ENCODE measurements at places on chromosomes 13 and 19. TPM values are rescaled to one million over a fixed set of nuclear protein-coding genes. Genes with fewer than 3 reads are reported as not detected.

The ZNF136 gene
- 2.9 TPM for polyA plus RNA-seq

The SPACA4 gene
- polyA plus RNA-seq: 0.08 TPM

The IFNL1 gene
- not detected for polyA plus RNA-seq

The VAV1 gene
- 0.42 TPM for polyA plus RNA-seq

The SGCG gene
- not detected for polyA plus RNA-seq

The ERICH4 gene
- polyA plus RNA-seq: not detected

The KCNC3 gene
- 0.08 TPM for polyA plus RNA-seq

The ZNF132 gene
- 2.1 TPM for polyA plus RNA-seq

The CATSPERD gene
- polyA plus RNA-seq: not detected

The ZNF235 gene
- 6.1 TPM for polyA plus RNA-seq

The DLL3 gene
- polyA plus RNA-seq: 0.80 TPM

The SPIB gene
- polyA plus RNA-seq: not detected

The SBNO2 gene
- 13.1 TPM for polyA plus RNA-seq

The ADGRE2 gene
- 4.1 TPM for polyA plus RNA-seq

The CRB3 gene
- polyA plus RNA-seq: 6.1 TPM

DNA sequence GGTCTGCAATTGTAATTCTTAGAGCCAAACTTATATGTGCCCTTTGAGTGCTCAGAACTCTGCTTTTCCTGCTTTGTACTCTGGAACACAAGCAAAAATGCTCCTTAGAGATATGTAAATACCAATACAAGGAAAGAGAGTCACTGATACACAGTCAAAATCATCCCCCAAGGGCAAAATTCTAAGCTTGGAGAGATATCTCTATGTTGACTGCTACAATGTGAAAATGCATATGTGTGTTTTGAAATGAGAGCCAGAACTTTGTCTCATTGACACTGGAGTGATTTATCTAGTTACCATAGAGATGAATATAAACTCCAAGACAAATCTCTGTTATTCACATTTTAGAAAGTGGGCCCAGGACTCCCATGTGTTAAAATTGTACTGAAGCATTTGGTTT is 494.8 kb upstream of the SLITRK1 start:
- H3K4me3 ChIP-seq: no peak overlapping the region
- no peaks in the 10 kb centered on the region for H3K27me3 ChIP-seq
- H3K36me3 ChIP-seq: no peaks in the 10 kb centered on the region
- no peak overlapping the region for H3K27ac ChIP-seq
- no peak for DNase-seq

DNA sequence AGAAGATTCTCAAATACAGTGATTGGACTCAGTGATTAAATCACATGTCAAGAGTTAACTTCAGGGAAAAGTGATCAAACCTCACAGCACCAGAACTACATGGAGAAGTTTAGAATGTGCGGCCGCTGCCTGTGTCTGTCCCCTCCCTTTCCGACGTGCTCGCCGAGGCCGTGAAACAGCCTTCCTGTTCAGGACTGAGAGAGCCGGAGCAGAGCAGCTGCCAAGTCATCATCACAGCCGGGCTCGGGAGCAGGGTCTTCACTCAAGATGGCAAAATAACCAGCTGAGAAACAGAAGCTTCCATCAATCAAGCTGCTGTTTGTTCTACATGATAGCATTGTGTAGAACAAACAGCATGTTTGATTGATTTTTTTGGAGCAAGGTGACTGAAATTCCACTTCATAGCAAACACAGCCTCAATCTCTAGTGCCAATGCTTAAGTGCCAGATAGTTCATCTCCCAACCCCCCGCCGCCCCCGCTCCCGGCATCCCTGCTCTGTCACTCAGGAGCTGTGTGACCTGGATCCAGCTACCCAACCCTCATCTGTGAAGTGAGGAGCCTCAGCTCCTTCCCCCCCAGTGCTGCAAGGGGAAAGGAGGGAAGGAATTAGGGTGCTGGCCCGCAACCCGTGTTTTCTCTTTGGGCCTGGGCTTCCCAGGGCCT is 70.6 kb downstream of the HSPH1 start:
- no peak overlapping the region for H3K4me3 ChIP-seq
- no peak for DNase-seq
- no peaks in the 10 kb centered on the region for H3K36me3 ChIP-seq
- H3K27ac ChIP-seq: no peak overlapping the region
- peaks cover 39% of the 10 kb centered on the region for H3K4me1 ChIP-seq

- DNase-seq: no peak
- H3K36me3 ChIP-seq: peaks cover 24% of the 10 kb centered on the region
- no peak overlapping the region for H3K4me3 ChIP-seq
- H3K27me3 ChIP-seq: no peaks in the 10 kb centered on the region
Measured at GRCh38 chr19:14511229-14511593, 7.0 kb downstream of the DNAJB1 start.

DNA sequence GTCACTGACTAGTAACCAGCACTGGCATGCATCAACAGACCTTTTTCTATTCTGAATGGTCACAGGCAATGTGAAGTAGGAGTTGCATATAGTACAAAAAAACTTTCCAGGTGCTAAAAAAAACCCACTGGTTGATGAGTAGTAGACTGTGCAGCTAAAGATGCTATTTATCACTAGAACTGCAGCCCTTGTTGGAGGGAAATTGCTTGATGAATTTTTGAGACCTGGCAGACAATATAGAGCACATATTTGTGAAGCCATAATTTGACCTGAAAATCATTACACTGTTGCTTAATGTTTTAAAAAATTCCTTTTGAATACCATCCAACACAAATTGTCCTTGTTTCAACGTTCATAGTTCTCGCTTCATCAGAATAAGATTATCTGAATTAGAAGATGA is 441.0 kb downstream of the KLF12 start:
- no peaks in the 10 kb centered on the region for H3K27me3 ChIP-seq
- DNase-seq: no peak
- no peaks in the 10 kb centered on the region for H3K36me3 ChIP-seq

GRCh38 chr13:52599848-52600603 is 42.2 kb upstream of the HNRNPA1L2 start:
- no peaks in the 10 kb centered on the region for H3K36me3 ChIP-seq
- H3K27me3 ChIP-seq: no peaks in the 10 kb centered on the region
- peaks cover 13% of the 10 kb centered on the region for H3K4me1 ChIP-seq
- peak overlapping the region; percentile 49 for H3K4me3 ChIP-seq
- no peak for DNase-seq
- H3K27ac ChIP-seq: peak overlapping the region; percentile 75

- DNase-seq: no peak
- H3K27ac ChIP-seq: no peak overlapping the region
- H3K4me3 ChIP-seq: no peak overlapping the region
- H3K27me3 ChIP-seq: no peaks in the 10 kb centered on the region
- H3K4me1 ChIP-seq: peaks cover 10% of the 10 kb centered on the region
Measured at GRCh38 chr13:99327761-99328160, 20.6 kb upstream of the GPR183 start.

- H3K4me3 ChIP-seq: no peak overlapping the region
- no peak overlapping the region for H3K27ac ChIP-seq
- no peaks in the 10 kb centered on the region for H3K4me1 ChIP-seq
- no peaks in the 10 kb centered on the region for H3K27me3 ChIP-seq
- H3K36me3 ChIP-seq: no peaks in the 10 kb centered on the region
- DNase-seq: no peak
Measured at GRCh38 chr13:107568181-107568580, 647.2 kb downstream of the LIG4 start.

DNA sequence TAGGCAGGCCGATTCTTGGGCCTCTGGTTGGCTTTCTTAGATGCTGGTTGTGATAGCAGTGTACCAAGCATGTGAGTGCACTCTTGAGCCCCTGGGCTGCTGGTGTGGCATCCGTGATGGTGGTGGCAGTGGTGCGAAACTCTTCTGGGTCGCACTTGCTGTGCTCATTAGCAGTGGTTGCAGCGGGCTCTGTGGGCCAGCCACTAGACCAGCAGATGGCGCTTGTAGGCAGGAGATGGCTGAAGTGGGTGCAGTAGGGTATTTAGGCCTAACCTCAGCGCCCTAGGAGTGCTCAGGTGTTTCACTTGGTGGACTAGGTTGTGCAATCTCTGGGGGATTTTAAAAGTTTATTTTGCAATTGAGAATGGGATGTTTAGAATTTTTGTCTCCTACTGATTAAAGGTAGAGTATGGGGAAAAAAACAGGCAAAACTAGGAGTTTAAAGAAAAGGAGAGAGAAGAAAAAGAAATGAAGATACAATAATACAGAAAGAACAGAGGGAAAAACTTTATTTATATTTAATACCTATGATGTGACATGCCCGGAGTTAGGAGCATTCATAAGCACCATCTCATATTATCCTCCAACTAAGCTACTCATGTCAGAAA is 4.3 kb upstream of the ZNF17 start:
- peak; percentile 26 for DNase-seq
- no peaks in the 10 kb centered on the region for H3K36me3 ChIP-seq
- H3K4me1 ChIP-seq: peaks cover 4% of the 10 kb centered on the region

DNA sequence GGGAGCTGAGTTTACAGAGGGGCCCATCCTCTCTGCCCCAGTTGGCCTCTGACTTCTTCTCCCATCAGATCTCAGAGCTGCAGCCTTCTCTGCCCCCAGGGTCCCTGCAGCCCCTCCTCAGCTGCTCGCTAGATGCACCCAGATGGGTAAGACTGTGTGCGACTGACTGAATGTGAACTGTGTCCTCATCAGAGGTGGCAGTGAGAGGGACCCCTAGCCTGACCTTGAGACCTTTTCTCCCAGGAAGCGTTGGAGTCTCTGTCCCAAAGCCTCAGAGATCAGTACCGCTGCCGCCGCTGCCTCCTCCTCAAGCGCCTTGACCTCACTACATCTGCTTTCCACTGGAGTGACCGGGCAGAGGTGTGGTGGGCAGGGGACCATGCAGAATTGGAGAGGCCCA is 2.4 kb downstream of the FAM98C start:
- peaks cover 4% of the 10 kb centered on the region for H3K4me1 ChIP-seq
- H3K36me3 ChIP-seq: no peaks in the 10 kb centered on the region
- H3K27me3 ChIP-seq: no peaks in the 10 kb centered on the region
- no peak overlapping the region for H3K27ac ChIP-seq

DNA sequence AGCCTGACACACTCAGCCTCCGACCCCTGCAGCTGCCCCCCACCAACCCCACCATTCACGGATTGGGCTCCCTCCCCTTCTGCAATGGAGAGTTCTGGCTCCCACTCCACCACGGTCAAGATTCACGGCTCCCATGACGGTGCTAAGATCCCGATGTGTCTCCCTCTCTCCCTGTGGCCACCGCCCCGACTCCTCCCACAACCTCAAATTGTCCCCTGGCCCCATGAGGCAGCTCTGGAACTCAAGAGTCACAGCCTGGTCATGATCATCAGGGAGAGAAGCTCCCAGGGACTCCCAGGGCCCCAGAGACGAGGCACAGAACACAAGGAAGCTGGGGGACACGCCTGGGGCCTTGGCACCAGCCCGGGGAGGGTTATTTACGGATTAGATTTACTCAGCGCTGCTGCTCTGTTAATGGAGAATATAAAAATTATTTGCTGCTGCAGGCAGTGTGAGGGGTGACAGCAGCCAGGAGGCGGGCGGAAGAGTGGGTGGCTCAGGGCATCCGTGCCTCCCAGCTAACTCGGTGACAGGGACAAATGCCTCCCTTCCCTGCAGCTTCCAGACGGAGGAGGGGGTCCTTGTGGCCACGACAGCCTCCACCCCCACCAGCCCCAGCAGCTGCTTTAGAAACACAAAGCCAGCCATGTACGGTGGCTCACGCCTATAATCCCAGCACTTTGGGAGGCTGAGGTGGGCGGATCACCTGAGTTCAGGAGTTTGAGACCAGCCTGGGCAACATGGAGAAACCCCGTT is 184.2 kb downstream of the PTPRS start:
- peaks cover 2% of the 10 kb centered on the region for H3K36me3 ChIP-seq
- no peak for DNase-seq
- H3K4me3 ChIP-seq: no peak overlapping the region
- peaks cover 2% of the 10 kb centered on the region for H3K27me3 ChIP-seq
- no peaks in the 10 kb centered on the region for H3K4me1 ChIP-seq
- no peak overlapping the region for H3K27ac ChIP-seq

DNA sequence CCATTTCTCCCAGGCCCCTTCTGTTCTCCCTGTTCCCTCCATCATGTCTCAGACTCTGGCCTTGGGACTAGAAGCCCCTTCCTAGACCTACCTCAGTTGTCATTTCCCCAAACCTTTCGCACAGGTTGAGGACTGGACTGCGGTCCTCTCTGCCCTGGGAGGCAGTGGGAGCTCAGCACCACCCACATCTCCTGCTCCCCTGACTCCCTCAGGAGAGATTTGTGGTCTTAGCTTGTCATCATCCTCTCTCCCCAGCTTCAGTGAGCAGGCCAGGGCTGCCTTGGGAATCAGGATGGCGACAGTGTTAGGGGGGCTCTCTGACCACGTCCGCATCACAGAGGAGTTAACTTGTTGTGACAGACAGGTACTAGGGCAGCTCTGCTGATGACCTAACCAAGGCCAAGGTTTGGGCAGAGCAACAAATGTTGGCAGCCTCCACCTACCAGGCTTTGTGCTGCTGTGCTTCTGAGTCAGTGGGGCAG is 25.6 kb upstream of the RNF17 start:
- DNase-seq: no peak
- H3K4me3 ChIP-seq: no peak overlapping the region
- no peaks in the 10 kb centered on the region for H3K4me1 ChIP-seq
- H3K36me3 ChIP-seq: no peaks in the 10 kb centered on the region

DNA sequence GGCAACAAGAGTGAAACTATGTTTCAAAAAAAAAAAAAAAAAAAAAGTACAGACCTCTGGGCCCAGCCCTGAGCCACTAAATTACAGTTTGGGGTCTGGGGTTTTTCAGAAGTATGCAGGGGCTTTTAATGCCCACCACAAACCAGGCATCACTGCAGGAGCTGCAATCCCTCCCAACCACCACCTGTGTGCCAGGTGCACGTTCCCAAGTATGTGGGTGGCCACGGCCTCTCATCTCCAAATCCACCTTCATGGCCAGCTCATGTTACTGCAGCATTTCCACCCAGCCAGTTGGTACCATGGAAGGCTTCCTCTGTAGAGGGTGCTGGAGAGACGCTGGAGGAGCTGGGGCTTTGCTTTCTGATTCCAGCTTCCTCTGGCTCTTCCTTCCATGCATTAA is 26.5 kb downstream of the CEP89 start:
- no peak overlapping the region for H3K27ac ChIP-seq
- H3K4me3 ChIP-seq: no peak overlapping the region
- no peaks in the 10 kb centered on the region for H3K27me3 ChIP-seq

DNA sequence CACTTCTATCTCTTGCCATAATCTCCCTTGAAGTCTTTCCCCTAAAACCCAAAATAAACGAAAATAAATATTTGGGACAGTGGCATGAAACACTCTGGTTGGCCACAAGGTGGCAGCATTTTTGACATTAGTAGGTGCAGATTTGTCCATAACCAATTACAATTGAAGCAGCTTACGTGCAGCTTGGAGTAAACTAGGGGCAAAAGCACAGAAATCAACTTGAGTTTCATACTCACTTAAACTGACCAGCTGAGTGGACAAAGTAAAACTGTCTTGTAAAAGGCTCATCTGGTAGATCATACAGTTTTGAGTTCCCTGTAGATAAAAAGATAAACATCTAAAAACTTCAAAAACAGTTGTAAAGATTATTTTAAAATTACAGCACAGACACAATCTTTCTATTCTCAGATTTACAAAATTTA is 18.8 kb downstream of the PDCD5 start:
- H3K27ac ChIP-seq: no peak overlapping the region
- no peak overlapping the region for H3K4me3 ChIP-seq
- no peaks in the 10 kb centered on the region for H3K27me3 ChIP-seq
- peaks cover 29% of the 10 kb centered on the region for H3K36me3 ChIP-seq

- H3K4me3 ChIP-seq: no peak overlapping the region
- no peaks in the 10 kb centered on the region for H3K4me1 ChIP-seq
- no peak for DNase-seq
- no peaks in the 10 kb centered on the region for H3K27me3 ChIP-seq
- H3K36me3 ChIP-seq: no peaks in the 10 kb centered on the region
Measured at GRCh38 chr19:31500946-31501345, 151.7 kb upstream of the TSHZ3 start.

GRCh38 chr19:10384580-10384979 is 4.2 kb upstream of the TYK2 start:
- H3K4me1 ChIP-seq: peaks cover 6% of the 10 kb centered on the region

GRCh38 chr13:29292045-29292444 is 303.4 kb downstream of the SLC7A1 start:
- H3K4me1 ChIP-seq: no peaks in the 10 kb centered on the region
- H3K4me3 ChIP-seq: no peak overlapping the region
- H3K27me3 ChIP-seq: no peaks in the 10 kb centered on the region
- no peak overlapping the region for H3K27ac ChIP-seq
- H3K36me3 ChIP-seq: no peaks in the 10 kb centered on the region

All from keratinocyte (primary cell).